Activated CD4-positive, CD25-positive, alpha-beta regulatory T cell treated with anti-CD3 and anti-CD28 coated beads, Interleukin-2, amount 50 U/mL, for 16 hours (primary cell): ENCODE measurements at places on chromosomes 4 and X.
A peak's percentile ranks its signal among the peaks of the same experiment; 100 is the strongest.

DNA sequence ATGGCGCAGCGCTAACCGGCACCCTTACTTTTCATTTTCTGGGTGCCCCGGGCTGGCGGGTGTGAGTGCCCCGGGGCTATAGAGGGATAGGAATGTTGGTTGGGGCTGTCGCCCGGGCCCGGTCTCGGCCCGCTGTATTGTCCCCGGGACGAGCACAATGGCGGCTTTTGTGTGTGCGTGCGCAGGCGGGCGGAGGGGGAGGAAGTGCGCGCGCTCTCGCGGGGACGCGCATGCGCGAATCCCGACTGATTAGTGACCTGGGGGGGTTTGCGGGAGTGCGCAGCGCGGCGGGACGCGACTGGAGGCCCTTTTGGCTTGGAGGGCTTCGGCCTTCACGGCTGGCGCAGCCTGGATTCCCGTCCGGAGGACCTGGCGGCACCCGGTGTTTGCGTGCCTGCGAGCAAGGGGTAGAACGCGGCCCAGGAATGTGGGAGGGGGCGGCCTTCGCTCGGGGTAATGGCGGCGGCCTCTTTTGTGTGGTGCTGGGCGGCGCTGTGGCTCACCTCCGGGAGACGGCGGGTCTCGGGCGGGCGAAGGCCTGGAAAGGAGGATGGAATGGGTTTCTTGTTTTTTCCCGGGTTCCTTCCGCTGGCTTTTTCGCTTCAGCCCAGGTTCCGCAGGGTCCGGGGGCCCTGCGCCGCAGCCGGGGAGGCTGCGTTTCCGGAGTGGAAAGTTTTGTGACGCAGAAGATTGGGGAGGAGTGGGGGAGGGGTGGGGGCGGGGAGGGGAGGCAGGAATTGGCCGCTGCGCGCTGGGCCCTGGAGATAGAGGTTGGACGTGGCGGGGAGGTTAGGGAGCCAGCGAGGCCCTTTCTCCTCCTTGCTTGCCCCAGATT lies 618 bp downstream of the DDX3X start:
- DNase-seq = peak; percentile 58

GRCh38 chr4:184510401-184510800 lies 36.1 kb upstream of the IRF2 start:
- no peak for DNase-seq

DNA sequence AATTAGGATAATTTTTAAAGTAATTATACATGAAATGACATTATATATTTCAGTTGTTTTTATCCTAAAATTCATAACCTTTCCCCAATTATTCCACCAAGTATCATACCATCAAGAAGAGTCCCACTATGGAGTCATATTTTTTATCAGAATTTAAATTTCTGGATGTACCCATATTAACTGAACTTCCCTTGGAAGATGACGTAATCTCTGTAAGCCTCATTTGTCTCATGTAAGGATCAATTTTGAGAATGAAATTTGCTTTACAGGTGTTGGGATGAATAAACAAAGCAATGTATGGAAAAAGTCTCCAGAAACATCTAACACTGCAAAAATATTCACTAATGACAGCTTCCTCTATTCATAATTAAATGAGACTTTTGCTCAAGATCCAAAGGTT lies 147.5 kb downstream of the NPFFR2 start:
- no peak for DNase-seq

- no peak for DNase-seq
Measured at GRCh38 chr4:136931781-136932180, 600.5 kb downstream of the PCDH18 start.

- DNase-seq = no peak
Measured at GRCh38 chr4:30172416-30172815, 547.8 kb upstream of the PCDH7 start.
